ENCODE measurements at places on chromosomes 13 and 19.

DNA sequence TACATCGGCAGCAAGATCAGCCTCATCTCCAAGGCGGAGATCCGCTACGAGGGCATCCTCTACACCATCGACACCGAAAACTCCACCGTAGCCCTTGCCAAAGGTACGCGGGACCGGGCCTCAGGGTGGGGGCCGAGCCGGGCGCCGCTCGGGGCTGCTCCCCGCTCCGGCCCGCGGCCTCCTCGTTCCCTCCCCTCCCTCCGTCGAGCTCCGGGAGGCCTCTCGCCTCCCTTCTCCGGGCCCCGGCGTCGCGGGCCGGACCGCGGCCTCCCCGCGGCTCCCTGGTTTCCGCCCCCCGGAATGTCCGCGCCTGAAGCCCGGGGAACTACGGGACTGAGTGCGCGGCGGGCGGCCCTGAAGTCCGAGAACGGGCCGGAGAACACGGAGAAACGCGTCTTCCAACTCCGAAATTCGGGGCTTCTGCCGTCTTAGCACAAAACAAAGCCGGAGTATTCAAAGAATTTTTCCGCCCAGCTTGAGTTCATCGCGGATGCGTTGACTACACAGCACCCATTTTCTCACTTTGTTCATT lies 423 bp downstream of the LSM14A start:
- DNase-seq: no peak

- DNase-seq: peak; percentile 67
Measured at GRCh38 chr19:58559275-58560006, 1.0 kb upstream of the UBE2M start.

GRCh38 chr13:46720189-46720588 lies 76.8 kb downstream of the ESD start:
- DNase-seq: peak; percentile 28

- no peak for DNase-seq
Measured at GRCh38 chr19:55695511-55696290, 20.7 kb downstream of the EPN1 start.

GRCh38 chr13:100666124-100666523 lies 8.5 kb downstream of the TMTC4 start:
- DNase-seq: no peak

DNA sequence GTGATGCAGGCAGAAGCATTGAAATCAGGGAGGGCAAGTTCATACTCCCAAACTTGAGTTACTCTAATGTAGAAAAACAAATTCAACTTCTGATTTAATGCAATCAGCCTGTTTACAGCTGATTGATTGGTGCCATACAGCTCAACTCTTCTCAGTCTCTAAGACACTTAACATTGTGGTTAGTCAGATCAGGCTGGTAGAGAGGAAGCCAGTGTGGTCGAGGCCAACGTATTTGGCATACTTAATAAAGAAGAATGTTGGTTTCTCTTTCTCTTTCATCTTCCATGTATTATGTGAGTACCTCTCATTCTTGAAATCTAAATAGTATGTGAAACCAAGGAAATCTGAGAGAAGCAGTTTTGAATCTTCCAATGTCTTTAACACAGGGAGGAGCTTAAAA lies 255.0 kb upstream of the SLITRK1 start:
- DNase-seq: no peak

DNA sequence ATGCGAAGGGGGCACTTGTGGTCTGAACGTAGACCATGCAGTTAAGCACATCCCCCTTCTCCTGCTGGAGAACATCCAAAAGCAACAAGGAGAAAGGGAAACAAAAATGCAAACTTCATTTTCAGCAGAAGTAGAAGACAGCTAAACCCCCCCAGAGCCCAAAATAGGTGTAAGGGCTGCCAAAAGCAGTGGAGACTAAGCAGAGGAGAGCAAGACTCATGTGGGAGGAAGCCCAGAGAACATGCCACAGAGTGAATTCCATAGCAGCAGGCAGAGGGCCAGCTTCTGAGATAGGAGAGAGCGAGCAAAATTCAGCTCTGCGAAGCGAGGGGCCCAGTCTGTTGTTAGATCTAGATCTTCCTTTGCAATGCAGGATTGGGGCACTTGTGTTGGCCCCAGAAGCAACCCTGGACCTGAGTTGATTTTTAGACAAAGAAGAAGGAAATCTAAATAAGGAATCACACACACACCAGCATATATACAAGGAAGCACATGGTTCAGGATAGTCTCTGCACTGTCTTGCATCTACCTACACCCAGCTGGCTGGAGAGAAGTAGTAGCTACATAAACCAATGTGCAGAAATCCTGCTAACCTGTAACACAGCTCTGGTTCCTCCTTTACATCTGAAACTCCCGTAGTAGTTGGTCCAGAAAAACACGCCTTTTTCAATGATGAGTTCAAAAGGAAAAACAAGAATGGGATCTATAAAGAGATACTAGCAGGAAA lies 199.6 kb downstream of the SPRY2 start:
- no peak for DNase-seq

GRCh38 chr19:31149441-31149941 lies 199.7 kb downstream of the TSHZ3 start:
- no peak for DNase-seq

DNA sequence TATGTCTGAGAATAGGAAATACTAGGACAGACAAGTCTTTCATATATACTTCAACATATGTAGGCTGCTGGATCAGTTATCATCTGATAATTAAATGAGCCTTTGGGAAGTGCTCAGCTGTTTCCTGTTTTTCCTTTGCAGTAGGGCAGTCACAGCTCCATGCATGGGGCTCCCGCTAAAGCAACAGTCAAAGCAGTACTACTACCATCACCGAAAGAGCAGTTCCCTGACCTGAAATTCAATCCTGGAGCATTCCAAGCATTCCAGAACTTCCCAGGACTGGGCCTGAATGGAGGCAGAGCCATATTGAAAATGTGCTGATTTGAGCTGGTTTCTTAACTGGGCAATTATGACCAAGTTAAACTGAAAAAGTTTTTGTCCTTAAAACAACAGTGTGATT lies 20.5 kb downstream of the MICU2 start:
- DNase-seq: no peak

- no peak for DNase-seq
Measured at GRCh38 chr13:113800576-113800926, 41.5 kb downstream of the TMEM255B start.

DNA sequence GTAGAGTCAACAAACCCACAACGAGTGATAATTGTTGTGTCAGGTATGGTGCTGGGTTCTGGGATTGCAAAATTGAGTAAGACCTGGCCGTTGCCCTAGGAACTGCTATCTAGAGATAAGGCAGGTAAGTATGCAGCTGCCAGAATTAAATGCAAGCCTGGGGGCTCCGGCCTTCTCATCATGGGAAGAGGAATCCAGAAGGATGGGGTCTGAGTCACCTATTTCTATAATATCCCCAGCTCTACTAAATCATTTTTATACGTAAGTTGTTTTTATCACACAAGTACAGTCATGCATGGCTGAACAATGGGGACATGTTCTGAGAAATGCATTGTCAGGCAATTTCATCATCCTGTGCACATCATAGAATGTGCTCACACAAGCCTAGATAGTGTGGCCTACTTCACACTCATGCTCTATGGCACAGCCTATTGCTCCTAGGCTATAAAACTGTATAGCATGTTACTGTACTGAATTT lies 203.0 kb downstream of the KLF5 start:
- no peak for DNase-seq

DNA sequence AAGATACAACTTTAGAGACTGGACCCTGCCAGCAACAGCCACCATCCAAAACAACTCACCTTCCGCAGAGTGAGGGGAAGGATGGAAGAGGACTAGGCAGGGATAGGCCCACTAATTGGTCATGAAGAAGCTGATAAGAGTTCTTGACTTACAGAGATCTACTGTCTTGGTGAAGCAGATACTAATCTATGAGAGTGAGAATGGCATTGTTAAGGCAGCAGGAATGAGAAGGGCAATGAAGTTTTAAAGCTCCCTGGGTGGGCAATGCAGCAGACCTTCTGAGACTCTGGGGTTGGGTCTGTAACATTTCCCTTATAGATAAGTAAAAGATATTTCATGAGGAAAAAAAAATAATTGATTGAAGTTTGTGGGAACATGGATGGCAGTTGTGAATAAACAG lies 63.7 kb downstream of the KLF12 start:
- DNase-seq: no peak

DNA sequence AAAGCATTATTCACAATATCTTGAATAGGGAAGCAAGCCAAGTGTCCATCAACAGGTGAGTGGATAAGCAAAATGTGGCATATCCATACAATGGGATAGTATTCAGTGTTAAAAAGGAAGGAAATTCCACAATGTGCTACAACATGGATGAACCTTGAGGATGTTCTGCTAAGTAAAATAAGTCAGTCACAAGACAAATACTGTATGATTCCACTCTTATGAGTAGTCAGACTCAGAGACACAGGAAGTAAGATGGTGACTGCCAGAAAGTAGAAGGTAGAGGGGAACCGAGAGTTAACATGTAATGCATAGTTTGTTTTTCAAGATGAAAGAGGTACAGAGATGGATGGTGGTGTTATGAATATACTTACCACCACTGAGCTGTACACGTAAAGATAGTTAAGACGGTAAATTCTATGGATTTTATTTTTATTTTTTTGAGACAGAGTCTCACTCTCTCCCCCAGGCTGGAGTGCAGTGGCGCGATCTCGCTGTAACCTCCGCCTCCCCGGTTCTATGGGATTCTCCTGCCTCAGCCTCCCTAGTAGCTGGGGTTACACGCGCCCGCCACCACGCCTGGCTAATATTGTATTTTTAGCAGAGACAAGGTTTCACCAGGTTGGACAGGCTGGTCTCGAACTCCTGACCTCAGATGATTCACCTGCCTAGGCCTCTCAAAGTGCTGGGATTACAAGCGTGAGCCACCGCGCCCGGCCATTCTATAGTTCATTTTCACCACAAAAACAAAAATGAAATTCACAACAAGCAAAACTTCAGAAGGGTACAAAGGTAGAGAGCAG lies 1.0 kb upstream of the CHAMP1 start:
- no peak for DNase-seq

DNA sequence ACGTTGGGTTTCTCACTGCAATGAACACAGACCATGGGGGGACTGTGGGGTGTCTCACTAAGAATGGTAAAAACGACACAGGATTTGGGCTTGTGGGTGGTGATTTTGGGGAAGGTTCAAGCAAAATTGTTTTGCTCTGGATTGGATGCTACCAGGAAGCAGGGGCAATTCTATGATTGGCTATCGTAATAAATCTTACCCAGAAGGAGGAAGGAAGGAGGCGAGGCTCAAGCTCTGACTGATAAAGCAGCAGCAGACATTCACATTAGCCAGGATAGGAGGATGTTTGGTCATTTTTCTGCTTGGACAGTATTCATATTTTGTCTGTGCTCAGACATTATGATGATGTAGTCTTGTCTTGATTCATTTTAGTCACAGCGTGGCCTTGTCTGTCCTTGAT lies 1.5 kb downstream of the ZNF576 start:
- no peak for DNase-seq

GRCh38 chr13:31733066-31733465 lies 6.3 kb upstream of the RXFP2 start:
- no peak for DNase-seq

DNA sequence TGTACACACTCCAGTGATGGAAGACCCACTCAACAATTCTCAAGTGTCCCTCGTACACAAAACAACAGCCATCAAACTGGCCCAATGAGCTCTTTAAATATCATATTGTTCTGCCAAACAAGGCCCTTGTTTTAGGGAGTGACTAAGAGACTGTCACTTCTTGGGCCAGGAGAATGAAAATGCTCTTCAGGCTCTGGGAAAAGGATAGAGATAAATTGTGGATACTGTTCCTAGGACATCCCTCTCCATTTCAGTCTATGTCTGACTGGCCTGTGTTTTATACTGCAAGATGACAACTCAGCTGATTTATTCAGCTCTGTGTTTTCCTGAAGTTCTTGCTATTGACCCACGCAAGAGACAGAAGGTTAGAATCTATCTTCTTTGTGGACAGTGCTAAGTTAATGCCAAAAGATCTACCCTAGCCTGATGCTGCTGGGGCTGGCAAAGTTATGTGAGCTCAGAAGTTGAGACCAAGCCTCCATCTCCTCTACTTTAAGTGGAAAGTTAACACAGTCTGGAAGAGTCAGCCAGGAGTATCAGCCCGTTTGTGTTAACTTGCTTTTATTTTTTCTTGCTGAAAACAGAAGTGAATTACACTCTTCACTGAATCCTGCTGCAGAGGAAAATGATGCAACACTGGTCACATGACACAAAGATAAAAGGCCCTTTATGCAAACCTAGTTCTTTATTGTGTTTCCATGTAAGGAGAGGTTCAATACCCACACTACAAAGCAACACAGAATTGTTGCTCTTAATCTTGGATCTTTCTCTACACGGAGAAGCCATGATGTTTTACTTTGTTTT lies 14.6 kb downstream of the FRY start:
- DNase-seq: no peak

DNA sequence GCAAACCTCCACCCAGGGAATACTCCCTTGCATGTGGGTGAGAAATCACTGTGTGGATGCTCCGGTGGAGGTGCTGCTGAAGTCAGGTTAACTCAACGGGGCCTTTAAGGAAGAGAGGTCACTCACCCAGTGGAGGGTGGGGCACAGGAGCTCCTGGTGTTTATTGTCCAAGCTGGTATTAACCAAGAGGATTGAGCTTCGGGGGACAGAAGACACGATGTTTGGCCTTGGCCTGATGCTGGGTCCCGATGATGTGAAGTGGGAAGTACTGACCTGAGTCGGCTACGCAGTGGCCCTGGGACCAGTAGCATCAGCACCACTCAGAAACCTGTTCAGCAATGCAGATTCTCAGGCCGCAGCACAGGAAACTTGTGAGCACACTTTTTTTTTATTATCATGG lies 85.7 kb upstream of the WASF3 start:
- no peak for DNase-seq

DNA sequence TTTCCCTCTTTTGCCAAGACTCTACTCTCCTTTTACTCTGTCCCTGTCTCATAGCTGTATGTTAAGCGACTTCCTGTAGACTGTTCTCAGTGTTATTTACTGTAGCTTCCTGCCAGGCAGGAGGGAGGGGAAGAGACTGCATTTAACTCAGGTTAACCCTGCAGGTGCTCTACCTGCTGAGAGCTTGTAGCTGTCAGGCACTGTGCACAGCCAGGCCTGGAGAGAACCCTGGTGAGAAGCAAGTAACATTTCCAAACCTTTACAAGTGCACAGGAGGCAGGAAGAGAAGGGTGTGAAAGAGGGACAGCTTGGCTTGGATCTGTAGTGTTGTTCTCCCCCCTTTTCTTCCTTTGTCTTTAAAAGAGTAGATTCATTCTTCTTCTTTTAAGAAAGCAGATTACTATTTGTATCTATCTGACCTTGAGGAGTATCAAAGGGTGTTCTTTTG lies 167.1 kb downstream of the LMO7 start:
- no peak for DNase-seq

DNA sequence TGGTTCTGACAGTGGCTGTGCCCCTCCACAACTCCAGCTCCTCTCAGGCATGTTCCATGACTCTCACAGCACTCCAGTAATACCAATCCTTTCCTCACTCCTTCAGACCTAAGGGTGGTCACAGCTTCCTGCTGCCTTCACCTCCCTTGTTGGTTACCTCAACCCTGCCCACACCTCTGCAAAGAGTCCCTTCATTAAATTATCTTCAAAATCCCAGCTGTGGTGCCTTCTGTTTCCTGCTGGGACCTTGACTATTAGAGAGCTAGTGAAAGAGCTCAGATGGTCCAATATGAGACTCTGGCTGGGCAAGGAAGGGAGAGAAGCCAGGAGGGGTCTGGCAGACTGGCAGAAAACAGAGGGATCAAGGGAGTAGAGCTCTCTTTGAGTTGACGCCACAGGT lies 26.1 kb downstream of the DEDD2 start:
- DNase-seq: no peak
